Activated T-cell treated with anti-CD3 and anti-CD28 coated beads for 48 hours (primary cell): ENCODE measurements at places on chromosomes 7 and 10.

DNA sequence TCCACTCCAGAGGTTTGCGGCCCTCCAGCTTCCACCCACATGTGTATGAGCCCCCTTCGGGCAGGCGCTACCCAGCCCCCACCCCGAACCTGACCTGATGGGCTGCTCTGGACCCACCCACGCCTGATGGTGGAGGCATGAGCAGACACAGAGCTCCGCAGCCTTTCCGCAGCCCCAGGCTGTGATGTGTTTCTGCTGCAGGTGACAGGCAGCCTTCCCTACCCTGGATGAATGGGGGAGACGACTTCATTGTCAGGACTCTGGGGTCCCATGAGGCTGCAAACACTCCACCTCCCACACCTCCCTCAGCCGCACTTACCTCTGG is 61.2 kb downstream of the OAT start:
- DNase-seq: no peak

- DNase-seq: no peak
Measured at GRCh38 chr7:112238852-112239610, 32.5 kb downstream of the ZNF277 start.

DNA sequence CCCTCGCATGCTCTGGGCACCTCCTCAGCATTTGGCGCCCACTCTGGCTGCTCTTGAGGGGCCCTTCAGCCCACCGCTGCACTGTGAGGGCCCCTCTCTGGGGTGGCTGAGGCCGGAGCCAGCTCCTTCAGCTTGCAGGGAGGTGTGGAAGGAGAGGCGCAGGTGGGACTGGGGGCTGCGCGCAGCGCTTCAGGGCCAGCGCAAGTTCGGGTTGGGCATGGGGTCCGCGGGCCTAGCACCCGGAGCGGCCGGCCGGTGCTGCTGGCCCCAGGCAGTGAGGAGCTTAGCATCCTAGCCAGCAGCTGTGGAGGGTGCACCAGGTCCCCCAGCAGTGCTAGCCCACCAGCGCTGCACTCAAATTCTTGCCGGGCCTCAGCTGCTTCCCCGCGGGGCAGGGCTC is 305.6 kb upstream of the ANKRD30A start:
- DNase-seq: no peak

- no peak for DNase-seq
Measured at GRCh38 chr10:44356139-44357022, 28.5 kb downstream of the CXCL12 start.

DNA sequence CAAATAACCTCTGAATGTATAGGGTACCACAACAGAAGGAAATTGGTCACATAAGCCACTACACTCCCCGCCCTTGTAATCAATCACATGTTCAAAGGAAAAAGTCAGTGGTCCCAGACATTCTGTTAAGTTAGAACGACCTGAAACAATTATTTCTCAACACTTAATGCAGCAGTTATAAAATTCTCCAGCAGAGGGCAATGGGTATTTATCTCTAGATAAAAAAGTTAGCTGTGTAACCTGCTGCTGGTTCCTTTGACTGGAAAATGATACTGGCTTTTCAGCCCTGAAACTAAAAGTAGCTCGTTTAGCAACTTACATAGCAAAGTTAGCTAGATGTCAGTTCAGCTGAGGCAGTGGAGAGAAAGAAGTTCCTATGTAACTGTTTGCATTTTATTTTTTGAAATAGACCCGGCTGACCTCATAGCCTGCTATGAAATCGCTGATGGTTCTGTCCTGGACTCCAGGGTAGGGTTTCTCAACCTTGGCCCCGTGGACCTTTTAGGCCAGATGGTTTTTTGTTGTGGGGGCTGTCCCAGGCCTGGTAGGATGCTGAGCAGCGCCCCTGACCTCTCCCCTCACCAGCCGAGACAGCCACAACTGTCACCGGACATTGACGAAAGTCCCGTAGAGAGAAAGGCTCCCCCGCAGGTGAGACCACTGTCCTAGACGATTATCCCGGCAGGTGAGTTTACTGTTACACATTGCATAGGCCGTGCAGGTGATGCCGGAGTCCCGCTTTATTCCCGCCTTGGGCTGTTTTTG is 40.2 kb upstream of the PROSER2 start:
- DNase-seq: no peak

GRCh38 chr7:27134392-27134791 is 3.8 kb upstream of the HOXA4 start:
- no peak for DNase-seq

- no peak for DNase-seq
Measured at GRCh38 chr7:26919906-26920493, 55.6 kb upstream of the SKAP2 start.

GRCh38 chr7:150744041-150744656 is 6.9 kb downstream of the GIMAP5 start:
- no peak for DNase-seq

DNA sequence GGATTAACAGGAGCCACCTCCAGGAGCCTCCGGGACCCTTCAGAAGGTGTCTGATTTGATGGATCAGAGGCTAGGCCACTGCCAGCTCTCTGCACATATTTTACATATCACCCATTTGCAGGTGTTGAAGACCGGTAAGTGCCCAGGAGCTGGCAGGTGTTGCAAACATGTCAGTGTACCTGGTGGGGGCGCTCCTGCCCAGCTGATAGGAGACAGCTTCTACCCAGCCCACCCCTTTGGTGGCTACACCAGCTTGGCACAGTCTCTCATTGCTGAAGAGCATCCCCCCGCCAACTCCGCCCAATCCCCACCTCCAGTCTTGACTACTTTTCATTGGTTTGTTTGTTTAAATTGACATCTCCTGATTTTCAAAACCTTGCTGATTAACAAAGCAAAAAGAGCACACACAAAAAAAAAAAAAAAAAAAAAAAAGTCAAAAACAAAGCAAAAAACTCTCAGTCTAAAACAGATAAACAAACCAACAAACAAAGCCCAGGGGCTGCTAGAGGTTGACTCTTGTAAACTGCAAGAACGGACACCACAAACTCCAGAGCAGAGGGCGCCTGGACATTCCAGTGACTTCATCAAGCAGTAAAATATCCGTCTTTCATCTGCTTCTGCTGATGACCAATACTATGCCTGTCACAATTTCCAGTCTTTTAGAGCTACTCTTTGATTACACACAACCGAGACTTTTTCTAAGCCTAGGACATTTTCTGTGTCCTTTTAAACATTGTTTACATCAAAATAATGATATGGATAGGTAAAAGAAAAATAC is 275.3 kb downstream of the NRG3 start:
- DNase-seq: no peak

GRCh38 chr7:99104631-99105030 is 39.3 kb downstream of the SMURF1 start:
- no peak for DNase-seq

- no peak for DNase-seq
Measured at GRCh38 chr7:949021-949934, 5.2 kb downstream of the ADAP1 start.

- no peak for DNase-seq
Measured at GRCh38 chr7:114977277-114977676, 55.4 kb downstream of the MDFIC start.

- DNase-seq: no peak
Measured at GRCh38 chr7:21067216-21067615, 280.5 kb upstream of the SP8 start.

GRCh38 chr10:46545861-46546590 is 10.4 kb downstream of the GPRIN2 start:
- no peak for DNase-seq

DNA sequence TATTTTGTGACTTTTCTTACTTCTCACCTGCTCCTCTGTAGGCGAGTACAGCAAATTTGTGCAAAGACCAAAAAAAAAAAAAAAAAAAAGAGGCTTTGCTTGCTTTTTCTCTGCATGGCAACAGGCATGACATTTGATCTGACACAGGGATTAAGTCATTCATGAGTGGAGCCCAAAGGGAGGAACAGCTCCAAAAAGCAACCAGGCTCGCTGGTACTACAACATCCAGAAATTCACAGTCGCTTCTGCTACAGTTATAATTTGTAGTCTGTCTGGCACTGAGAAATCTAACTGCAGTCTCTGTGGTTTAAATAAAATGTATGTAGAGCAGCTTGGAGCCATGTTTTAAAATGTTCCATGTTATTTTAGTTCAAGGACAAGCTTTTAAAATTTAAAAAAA is 31.7 kb downstream of the MKX start:
- DNase-seq: no peak

DNA sequence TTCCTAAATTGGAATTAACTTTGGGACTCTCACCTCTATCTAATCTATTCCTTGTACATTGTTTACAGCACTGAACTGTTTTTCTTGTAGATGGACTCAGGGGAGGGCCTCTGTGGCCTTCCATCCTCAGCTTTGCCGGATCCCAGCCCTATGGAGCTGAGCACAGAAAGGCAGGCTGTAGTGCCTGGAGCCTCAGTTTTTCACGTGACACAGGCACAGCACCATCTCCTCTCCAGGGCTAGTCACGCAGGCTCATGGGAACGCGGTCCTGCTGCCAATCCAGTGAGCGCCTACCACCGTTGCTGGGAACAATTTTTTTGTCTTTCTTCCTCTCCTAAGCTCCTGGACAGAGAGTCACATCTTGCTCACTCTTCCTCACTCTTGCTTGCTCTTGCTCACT is 75.6 kb upstream of the DDC start:
- no peak for DNase-seq

DNA sequence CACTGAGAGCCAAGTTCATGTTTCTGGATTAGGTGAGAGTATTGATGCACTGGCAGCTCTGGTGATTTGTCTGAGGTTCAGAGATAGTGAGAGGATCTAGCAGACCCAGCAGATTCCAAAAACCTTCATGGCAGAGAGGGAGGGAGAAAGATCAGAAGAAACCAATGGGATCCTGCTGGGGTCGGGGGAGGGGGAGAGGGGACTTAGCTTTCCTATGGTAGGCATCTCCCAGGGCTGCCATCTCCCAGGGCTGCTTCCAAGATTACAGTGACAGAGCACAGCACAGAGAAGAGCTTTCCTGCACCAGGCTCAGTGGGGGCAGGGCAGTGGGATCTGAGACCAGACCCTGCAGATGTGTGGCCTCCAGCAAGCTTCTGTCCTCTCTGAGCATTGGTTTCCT is 76.8 kb upstream of the GDF10 start:
- no peak for DNase-seq

- DNase-seq: no peak
Measured at GRCh38 chr10:15723803-15724202, 4.1 kb upstream of the ITGA8 start.

DNA sequence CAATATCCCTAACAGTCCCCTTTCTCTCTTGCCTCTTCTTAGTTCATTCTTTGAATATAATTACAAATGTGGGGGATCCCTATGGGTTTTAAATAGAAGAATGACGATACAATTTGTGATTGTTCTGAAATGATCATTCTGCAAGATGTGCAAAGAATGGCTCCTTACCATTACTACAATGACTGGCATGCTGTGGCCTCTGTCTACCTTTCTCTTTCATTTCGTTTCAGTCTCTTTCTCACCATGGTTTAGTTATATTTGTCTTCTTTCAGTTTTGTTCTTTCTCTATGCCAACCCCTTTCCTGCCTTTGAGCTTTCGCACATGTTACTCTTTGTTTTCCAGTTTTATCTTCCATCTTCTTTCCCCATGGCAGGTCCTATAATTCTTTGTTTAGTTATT is 176.5 kb downstream of the SUGCT start:
- no peak for DNase-seq

GRCh38 chr7:42495256-42495655 is 258.2 kb upstream of the GLI3 start:
- no peak for DNase-seq

- DNase-seq: no peak
Measured at GRCh38 chr10:69060127-69060798, 27.6 kb upstream of the SRGN start.

DNA sequence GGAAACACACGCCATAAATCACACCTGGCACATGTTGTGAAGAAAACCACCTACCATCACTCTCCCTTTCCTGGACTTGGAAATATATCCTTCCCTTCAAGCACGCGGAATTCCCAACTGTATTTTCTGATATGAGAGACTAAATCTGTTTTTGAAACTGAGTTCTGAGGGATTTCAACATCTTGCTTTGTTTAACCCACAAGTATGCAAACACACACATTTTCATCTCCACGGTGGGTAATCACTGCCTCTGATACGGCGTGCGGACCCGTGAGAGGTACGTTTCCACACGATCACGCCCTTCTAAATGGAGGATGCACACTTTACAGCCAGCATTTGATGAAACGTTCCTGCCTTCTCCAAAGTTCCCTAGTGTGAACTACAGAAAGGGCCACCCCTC is 83.4 kb downstream of the ZRANB1 start:
- DNase-seq: no peak

- no peak for DNase-seq
Measured at GRCh38 chr7:151572136-151572535, 52.4 kb upstream of the RHEB start.

DNA sequence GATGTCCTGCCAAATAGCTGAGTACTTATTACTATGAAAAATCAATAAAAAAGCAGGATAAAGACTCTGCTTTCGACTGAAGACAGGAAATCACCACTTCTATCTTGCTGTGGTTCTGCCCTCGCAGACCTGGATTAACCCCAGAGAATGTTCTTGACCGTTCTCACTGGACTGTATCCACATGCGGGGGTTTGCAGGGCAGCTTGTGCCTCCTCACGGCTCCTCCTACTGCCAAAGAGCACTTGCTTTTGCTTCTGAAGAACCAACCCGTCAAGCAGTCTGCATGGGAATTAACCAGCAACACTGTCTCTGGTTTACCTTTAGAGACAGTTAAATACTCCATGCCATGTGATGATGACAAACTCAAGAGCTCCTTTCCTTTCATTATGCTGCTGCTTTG is 184.0 kb downstream of the GFRA1 start:
- no peak for DNase-seq
